ENCODE measurements at places on chromosomes 5 and 9.
A peak's percentile ranks its signal among the peaks of the same experiment; 100 is the strongest.

DNA sequence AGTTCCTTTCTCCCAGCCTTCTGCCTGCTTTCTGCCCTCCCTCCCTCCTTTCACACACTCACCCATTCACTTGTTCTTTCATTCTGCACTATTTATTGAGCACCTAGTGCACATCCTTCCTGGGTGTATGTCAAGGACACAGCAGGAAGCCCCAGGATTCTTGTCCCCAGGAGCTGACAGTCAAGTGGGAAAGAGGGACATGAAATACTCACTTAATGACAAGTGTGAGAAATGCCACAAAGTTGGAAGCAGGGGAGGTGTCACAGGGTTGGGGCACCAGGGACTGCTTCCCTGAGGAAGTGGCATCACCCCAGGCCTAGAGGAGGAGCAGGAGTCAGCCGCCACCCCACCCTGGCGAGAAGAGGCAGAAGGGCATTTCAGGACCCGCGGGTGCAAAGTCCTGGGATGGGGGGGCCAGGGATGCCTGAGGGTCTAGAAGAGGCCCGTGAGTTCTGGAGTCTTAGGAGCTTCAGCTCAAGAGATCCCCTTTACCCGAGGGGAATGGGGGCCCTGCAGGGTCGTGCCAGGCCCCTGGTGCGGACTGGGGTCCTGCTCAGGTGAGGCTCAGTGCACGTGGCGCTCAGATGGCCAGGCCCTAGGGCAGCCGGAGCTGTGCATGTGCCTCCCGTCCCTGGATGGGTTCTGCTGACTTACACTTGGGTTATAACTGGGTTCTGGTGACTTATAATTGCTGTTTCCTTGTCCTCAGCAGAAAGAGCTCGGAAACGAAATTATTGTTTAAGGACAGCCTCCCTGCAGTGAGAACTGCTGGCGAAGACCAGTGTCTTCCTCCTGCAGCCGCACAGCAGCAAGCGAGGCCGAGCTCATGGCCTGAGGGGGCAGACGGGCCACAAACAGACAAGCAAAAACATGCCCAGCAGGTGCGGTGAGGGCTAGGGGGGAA lies 16.9 kb upstream of the LAMC3 start:
- H3K36me3 ChIP-seq = no peaks in the 10 kb centered on the region
- no peak for DNase-seq
- no peak overlapping the region for H3K4me3 ChIP-seq
- peaks cover 2% of the 10 kb centered on the region for H3K4me1 ChIP-seq
- H3K27me3 ChIP-seq = no peaks in the 10 kb centered on the region

DNA sequence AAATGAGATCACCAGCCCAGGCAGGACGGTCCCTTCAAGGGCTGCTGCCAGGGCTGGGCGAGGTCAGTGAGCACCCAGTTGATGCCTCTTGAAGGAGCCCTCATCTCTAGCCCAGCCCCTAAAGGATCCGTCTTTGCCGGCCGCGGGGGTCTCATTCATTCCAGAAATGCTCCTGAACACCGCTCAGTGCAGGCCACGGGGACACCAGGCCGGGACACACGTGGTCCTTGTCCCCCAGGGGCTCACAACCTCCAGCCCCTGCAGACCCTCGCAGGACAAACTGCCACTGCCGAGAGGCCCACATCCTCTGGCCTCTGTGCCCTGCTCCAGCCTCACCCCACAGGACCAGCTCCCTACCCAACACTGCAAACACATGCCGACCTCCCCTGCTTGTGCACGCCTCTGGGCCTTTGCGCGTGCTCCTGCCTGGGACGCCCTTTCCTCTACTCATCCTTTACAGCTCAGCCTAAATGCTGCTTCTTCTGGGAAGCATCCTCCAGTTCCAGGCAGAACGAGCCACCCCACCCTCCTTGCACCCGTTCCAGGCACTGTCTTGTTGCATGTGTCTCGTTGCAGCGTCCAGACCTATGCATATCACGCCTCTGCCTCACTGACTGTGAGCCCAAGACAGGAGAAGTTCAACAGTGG lies 10.3 kb upstream of the LAMC3 start:
- H3K27me3 ChIP-seq = peaks cover 9% of the 10 kb centered on the region
- no peak for DNase-seq
- H3K4me1 ChIP-seq = peaks cover 2% of the 10 kb centered on the region
- H3K27ac ChIP-seq = no peak overlapping the region
- H3K4me3 ChIP-seq = no peak overlapping the region
- H3K36me3 ChIP-seq = no peaks in the 10 kb centered on the region

DNA sequence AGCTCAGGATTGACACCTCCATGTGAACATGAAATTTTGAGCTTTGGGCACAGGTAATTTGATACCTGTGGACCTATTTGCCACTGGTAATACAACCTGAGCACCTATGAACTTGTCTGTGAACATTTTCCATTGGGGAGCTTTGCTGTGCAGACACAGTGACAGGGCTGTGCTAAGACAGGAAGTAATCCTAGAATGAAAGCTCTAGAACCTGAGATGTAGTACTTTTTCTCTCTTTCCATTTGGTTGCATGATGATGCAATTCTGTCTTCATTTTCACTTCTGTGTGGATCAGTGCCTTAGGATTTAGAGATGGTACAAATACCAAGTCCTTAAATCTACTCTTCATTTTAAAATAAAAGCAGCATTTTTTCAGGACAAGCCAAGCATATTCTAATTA lies 216.9 kb downstream of the NR3C1 start:
- no peak for DNase-seq
- H3K36me3 ChIP-seq = peaks cover 41% of the 10 kb centered on the region
- H3K27ac ChIP-seq = peak overlapping the region; percentile 56
- no peak overlapping the region for H3K4me3 ChIP-seq
- peaks cover 35% of the 10 kb centered on the region for H3K4me1 ChIP-seq

DNA sequence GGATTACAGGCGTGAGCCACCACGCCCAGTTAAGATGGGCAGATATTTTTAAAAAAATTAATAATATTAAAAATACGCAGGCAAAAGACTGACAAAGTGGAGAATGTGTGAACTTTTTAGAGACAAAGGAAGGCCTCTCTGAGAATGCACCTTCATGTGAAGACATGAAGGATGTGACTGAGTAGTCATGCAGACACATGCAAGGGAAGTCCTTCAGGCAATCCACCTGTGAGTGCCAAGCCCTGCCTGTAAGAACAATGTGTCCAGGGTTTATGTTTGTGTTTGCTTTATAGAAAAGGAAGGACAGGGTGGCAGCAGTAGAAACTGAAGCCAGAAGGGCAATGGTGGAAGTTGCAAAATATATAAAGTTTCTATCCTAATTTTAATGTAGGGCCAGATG lies 169.2 kb downstream of the EDIL3 start:
- no peak overlapping the region for H3K27ac ChIP-seq
- H3K4me1 ChIP-seq = no peaks in the 10 kb centered on the region
- no peak overlapping the region for H3K4me3 ChIP-seq
- H3K36me3 ChIP-seq = no peaks in the 10 kb centered on the region
- DNase-seq = no peak

GRCh38 chr5:111649516-111649915 lies 107.5 kb downstream of the NREP start:
- H3K27me3 ChIP-seq = peaks cover 3% of the 10 kb centered on the region
- DNase-seq = no peak
- no peaks in the 10 kb centered on the region for H3K4me1 ChIP-seq
- no peak overlapping the region for H3K27ac ChIP-seq

- H3K4me1 ChIP-seq = peaks cover 4% of the 10 kb centered on the region
- H3K36me3 ChIP-seq = peaks cover 8% of the 10 kb centered on the region
- H3K27ac ChIP-seq = no peak overlapping the region
- no peak for DNase-seq
Measured at GRCh38 chr5:54159893-54160195, 150.5 kb downstream of the ARL15 start.

DNA sequence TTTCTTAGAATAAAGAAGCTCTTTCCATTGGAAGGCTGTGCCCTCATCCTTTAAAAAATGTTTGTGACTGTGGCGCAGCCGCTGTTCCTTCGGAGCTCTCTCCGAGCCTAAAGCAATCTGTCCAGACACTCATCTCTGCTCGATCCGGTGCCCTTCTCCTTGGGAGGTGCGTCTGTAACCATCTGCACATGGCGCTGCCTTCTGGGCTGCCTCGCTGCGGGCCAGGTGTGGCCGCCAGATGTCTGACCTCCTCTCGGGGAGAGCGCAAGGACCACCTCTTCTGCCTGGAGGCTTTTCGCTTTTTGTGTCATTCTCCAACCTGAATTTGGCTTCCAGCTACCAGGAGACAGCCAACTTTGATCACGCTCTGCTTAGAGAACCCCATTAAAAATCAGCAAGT lies 153.4 kb upstream of the PTCH1 start:
- H3K27me3 ChIP-seq = peaks cover 12% of the 10 kb centered on the region
- no peaks in the 10 kb centered on the region for H3K4me1 ChIP-seq
- no peak overlapping the region for H3K4me3 ChIP-seq

DNA sequence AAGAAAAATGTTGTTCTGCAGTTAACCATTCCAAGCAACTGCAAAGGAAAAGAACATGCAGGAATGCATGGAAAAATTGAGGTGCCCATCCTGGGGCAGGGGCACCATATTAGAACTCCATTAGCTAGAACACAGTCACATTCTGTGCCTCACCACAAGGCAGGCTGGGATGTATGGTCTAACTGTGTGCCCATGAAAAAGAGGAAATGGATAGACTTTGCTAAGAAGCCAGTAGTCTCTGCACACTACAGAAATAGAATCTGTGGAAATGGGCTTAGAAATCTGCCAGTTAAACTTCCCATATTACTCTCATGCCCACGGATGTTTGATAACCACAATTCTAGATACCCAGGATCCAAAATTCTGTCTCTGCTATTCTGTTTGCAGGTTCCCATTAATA lies 423.8 kb upstream of the SMARCA2 start:
- H3K36me3 ChIP-seq = no peaks in the 10 kb centered on the region
- H3K27me3 ChIP-seq = peaks cover 17% of the 10 kb centered on the region
- H3K4me3 ChIP-seq = no peak overlapping the region
- H3K4me1 ChIP-seq = no peaks in the 10 kb centered on the region
- no peak overlapping the region for H3K27ac ChIP-seq

DNA sequence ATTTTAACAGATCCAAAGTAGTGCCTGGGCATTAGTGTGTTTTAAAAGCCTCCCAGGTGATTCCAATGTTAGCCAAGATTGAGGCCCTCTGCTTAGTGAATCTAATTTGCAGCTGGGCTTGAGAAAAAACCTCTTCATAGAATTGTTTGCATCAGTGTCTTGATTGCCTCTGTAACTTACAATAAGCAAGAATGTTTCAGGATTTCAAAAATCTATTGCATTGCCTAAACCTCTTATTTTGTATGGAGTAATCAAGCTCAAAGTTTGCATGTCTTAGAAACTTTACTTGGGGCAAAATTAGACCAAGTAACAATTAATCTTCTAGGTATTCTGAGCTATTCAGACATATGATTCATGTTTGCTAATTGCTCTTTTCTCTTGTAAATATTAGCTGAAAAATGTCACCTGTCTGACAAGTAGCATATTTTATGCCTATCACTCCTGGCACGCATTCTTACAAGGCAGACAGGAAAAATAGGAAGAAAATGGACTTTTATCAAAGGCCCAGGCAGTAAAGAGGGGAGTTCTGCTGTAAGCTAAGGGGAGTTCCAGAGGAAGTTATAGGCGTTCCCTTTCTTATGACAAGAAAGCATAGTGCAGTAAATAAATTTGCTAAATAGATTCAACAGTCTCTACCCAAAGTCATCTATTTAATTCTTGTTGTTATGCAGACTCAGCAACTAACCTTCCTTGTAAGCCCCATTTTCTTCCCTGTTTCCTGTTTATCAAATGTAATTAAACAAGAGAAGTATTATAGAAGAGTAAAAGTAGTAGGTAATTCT lies 21.0 kb downstream of the PDCD1LG2 start:
- DNase-seq = no peak
- H3K4me1 ChIP-seq = peaks cover 22% of the 10 kb centered on the region
- H3K4me3 ChIP-seq = no peak overlapping the region
- no peak overlapping the region for H3K27ac ChIP-seq
- H3K36me3 ChIP-seq = no peaks in the 10 kb centered on the region

GRCh38 chr9:91530829-91531228 lies 107.2 kb upstream of the NFIL3 start:
- DNase-seq = no peak
- H3K27me3 ChIP-seq = peaks cover 27% of the 10 kb centered on the region
- H3K27ac ChIP-seq = no peak overlapping the region
- H3K36me3 ChIP-seq = no peaks in the 10 kb centered on the region

- H3K36me3 ChIP-seq = peaks cover 14% of the 10 kb centered on the region
- H3K4me3 ChIP-seq = no peak overlapping the region
- no peak for DNase-seq
- no peaks in the 10 kb centered on the region for H3K27me3 ChIP-seq
Measured at GRCh38 chr5:62448528-62448927, 36.0 kb downstream of the IPO11 start.

DNA sequence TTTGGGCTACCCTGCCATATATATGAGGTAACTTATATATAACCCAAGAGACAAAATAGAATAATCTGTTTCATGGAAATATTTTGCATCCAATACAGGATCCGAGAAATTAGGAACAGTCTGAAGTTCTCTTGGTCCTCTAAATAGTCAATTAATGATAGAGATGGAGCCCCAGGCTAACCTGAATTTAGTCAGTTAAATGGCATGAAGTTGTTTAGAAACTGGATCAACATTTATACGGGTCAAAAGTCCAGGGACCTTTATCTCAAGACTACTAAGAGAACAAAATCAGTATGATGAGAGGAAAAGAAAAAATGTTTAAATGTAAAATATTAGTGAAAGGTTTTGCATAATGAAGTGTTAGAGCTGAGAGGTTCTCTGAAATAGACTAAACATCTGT lies 303.3 kb upstream of the ACTBL2 start:
- no peak overlapping the region for H3K27ac ChIP-seq
- peaks cover 16% of the 10 kb centered on the region for H3K27me3 ChIP-seq
- H3K36me3 ChIP-seq = no peaks in the 10 kb centered on the region
- no peak overlapping the region for H3K4me3 ChIP-seq

DNA sequence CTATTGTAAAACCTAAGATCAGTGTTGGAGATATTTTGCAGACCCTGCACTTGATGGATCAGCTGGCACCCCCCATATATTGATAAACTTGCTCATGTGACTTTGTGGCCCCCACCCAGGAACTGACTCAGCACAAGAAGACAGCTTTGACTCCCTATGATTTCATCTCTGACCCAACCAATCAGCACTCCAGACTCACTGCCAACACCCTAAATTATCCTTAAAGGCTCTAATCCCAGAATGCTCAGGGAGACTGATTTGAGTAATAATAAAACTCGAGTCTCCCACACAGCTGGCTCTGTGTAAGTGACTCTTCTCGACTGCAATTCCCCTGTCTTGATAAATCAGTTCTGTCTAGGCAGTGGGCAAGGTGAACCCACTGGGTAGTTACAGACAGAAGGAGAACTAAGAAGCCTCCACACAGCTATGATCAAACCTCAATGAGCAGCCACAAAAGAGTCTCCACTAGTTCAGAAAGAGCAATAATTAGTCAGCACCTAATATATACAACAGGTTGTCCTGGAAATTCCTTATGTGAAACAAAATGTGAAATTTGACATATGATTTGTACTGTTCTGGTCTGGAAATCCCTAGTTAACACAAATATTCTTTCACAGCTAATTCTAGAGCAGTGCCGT lies 52.2 kb downstream of the ACTL7B start:
- H3K27me3 ChIP-seq = peaks cover 4% of the 10 kb centered on the region
- H3K4me1 ChIP-seq = no peaks in the 10 kb centered on the region
- DNase-seq = no peak
- H3K27ac ChIP-seq = no peak overlapping the region

Measured in activated naive CD8-positive, alpha-beta T cell treated with anti-CD3 and anti-CD28 coated beads for 36 hours (primary cell).